Activated CD8-positive, alpha-beta T cell treated with anti-CD3 and anti-CD28 coated beads for 36 hours (primary cell): ENCODE measurements at places on chromosomes 7 and 10.

- DNase-seq, result no peak
Measured at GRCh38 chr7:38541440-38541839, 89.7 kb downstream of the AMPH start.

DNA sequence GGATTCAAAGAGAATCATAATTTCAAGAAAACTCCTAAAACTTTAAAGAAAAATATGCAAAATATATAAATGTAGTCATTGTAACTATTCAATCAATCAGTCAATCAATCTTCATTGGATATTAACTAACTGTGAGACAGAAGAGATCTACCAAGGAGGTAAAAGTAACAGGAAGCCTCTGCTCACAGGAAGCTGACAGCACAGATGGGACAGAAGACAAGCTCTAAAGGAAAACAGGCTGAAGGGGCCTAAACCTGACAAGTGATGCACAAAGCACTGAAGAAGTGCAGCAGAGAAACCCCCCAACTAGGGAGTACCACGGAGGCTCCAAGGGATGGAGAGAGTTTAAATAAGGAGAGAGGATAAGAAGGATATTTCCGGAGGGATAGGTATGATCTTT is 173.0 kb downstream of the SKAP2 start:
- no peak for DNase-seq

DNA sequence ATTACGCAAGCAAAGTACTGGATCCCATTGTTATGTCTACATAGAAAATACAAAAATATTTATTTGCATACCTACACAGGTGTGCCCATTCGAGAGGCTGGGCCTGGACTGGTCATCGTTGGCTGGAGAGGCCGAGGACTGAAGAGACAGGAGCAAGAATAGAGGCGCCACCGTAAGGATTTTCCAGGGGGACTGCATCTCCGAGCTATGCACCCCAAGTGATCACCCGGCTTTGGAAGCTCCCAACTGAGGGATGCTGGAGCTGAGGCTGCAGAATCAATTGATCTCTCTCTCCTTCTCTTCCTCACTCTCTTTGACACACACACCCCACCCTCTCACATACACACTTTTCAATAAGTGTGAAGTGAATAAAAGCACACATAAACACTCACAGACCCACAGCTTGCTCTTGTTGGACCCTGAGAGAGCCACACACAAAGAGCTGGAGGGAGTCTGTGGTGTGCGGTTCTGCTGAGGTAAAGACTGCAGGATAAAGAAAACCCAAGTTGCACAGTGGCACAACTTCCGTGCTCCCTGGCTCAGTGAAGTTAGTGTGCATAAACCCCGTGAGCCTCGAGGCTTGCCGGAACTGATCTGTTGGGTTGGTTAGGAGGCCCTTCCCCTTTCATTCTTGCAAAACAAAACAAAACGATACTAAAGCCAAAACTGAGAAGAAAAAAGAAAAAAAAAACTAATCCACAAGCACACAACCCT is at the start of gene AOAH:
Gene AOAH, minus strand, starts transcription at position 544 of the 714 bp plus-strand sequence. Its CDS starts 346 bp downstream, at position 198.
- DNase-seq, result peak; percentile 92

DNA sequence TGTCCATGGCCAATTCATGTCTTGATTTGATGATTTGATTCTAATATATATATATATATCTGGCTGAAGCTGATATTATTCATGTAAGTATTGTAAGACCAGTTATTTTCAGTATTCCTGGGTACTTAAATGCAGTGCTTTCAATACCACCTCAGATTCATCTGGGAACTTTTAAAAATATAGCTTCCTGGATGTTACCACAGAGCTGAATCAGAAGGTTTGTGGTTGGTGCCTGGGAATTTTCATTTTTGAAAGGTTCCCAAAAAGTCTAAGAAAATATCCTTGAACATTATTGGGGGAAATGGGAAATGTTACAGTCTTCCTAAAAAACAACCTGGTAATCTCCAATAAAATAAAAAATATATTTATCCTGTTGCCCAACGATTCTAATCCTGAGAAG is 10.7 kb upstream of the PPP3CB start:
- no peak for DNase-seq

DNA sequence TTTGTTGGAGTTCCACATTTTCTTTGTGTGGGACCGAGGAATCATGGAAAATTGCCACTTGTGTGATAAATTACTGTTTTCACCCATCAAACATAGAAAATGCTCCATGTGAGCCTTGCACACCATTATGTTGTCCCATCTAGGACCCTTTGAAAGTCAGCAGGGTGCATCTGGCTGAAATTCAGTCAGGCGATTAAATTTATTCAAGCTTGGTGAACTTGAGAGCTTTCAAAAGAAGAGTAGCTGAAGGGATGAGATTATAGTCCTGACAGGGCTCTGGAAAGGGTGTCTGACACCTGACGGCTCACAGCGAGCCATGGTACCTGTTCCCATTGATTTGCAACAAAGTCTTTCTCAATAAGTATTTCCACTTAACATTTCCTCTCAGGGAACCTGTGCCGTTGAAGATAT is 399.7 kb upstream of the ETV1 start:
- no peak for DNase-seq

GRCh38 chr10:58963101-58963534 is 213.3 kb upstream of the PHYHIPL start:
- DNase-seq, result peak; percentile 1

DNA sequence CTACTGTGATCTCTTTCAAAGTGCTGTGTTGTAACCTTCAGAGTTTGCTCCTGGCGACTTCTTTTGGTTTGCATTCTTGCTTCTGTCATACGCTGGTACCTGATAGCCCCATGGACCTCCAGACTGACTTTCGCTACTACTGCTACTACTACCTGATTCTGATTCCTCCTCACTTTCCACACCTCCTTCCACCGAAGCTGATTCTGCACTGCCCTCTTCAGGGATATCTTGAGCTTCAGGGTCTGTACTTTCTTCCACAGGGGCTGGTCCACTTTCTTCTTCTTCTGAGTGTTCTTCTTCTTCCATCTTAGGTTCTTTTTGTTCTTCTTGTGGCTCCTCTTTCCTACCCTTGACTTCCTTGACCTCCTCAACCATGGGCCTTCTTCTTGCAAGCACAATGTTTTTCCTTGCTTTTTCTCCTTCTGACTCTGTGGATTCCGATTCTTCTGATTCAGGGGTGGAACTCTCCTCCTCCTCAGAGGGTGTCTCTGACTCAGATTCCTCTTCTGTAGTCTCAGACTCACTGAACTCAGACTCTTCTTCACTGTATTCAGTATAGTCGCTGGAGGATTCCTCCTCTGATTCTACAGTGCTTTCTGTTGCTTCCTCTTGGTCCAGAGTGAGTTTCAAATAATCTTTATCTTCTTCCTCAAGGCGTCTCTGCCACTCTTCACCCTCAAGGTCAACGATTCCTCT is 992.2 kb downstream of the PCDH15 start:
- no peak for DNase-seq

- DNase-seq, result no peak
Measured at GRCh38 chr7:25885057-25885576, 266.9 kb upstream of the NFE2L3 start.

GRCh38 chr7:130982160-130982638 is 248.2 kb upstream of the KLF14 start:
- DNase-seq, result no peak

GRCh38 chr7:33973231-33974015 is 68.1 kb downstream of the BMPER start:
- no peak for DNase-seq

DNA sequence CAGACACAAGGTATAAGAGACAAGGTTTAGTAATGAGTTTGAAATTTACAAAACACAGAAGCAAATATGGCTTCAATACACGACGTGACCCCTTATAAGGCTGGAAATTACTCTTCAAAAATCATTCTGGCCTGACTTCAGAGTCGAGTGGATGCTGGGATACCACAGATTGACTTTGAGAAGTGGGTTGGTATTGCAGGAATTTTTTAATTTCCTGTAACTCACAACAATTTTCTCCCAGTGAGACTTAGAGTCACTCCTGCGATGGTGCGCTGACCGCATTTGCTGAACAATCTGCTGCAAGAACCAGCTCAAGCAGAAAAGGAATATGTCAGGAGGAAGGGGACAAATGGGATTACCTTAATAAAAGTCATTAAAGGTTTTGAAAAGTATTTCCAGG is 132.1 kb downstream of the EMX2 start:
- DNase-seq, result no peak

DNA sequence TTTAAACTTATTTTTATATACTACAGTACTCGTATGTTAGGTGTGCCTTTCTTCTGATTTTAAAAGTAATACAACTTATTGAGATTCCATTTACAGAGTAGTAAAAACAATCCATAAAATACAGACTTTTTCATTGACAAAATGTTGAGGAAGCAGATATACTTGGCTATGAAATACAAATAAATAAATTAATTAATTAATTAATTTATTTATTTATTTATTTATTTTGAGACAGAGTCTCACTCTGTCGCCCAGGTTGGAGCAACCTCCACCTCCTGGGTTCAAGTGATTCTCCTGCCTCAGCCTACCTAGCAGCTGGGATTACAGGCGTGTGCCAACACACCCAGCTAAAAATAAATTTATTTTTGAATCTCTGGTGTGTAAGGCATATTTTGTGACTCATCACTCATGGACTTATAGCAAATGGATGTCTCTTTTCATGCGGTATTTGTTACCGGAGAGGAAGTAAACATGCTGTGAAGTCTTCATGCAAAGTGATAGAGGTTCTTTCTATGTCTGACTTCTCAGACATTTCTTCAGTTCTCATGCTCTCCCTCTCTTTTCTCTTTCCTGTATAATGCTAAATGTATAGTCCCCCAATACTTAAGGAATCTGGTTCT is 20.2 kb upstream of the SRPK2 start:
- DNase-seq, result no peak

DNA sequence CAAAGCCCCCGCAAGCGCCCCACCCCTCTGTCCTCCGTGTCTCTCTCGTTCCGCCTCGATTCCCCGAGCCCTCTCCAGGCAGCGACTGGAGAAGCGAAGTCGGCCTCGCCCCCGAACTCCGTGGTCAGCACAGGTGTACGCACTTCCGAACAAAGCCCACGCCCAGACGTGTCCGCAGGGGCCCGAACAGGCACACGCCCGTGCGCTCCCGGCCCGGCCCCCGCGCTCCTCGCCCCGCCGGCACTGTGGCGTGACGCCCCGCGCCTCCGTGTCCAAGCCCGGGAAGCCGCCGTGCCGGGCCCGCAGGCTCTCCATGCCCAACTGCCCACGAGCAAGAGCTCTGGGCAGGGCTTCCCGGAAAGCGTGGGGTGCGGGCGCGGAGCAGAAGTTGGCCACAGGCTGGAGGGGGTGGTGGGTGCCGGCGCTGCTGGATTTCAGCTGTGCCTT is 662 bp downstream of the NRCAM start:
- peak; percentile 39 for DNase-seq

DNA sequence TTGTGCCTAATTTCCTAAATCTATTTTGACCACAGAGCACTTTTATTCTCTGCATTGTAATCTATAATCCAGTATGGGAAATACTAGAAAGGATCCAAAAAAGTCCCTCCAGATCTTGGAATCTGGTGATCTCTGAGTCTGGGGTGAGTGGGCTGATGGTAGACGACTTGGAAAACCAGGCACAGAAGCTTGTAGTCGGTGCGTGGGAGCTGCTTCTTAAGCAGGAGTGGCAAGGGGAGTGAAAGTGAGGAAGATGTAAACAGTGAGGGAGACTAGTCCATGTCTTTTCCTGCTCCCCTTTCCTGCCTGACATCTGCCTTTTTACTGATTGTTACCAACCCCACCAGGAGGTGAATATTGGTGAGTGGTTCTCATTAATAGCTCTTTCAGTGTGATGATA is 6.8 kb downstream of the AUTS2 start:
- DNase-seq, result no peak

- no peak for DNase-seq
Measured at GRCh38 chr10:61456095-61456789, 3.1 kb upstream of the TMEM26 start.

DNA sequence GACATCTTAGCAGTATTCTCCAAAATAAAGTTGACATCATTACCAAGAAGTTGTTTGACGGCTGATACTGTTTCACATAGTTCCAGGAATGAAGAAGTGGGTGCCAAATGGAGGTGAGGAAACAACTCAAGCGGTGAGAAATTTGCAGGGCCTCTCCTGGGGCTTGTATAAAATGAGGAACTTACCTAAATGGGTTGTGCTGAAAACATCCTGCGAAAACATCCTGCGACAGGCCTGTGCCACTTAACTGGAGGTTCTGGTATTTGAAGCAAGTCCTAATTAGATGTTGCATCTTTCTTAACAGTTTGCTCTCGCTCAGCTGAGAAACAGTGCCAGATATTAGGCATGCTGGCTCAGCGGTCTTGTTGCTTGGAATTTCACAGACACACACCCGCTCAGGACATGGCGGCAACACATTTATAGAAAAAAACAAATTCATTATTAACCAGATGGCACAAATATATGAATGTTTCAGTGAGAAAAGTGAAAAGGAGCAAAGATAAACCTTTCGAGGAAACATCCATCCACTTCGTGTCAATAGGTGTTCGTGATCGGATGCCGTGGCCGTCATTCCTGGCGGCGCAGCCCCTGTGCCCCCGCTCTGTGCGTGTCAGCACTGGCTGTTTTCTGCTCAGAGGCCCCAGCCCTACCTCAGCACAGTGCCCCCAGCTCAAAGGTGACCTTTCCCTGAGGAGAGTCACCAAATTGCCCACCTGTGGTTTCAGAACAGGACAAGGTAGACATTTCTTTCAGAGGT is 48.1 kb downstream of the CDC123 start:
- peak; percentile 11 for DNase-seq

DNA sequence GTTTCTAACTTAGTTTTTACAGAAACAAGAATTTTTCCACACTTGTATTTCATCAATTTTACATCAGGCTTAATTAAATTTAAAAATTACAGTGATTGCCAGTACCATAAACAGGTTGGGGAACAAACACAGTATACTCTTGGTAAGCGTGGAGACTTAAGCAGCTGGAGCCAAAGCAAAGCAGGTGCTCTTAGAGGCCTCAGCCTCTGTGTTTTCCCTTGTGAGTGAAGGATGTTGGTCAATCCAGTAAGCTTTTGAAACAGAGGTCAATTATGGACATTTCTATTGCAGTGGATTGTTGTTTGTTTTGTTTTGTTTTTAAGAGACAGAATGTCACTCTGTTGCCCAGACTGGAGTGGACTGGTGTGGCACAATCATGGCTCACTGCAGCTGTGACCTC is 100.6 kb upstream of the CELF2 start:
- no peak for DNase-seq

DNA sequence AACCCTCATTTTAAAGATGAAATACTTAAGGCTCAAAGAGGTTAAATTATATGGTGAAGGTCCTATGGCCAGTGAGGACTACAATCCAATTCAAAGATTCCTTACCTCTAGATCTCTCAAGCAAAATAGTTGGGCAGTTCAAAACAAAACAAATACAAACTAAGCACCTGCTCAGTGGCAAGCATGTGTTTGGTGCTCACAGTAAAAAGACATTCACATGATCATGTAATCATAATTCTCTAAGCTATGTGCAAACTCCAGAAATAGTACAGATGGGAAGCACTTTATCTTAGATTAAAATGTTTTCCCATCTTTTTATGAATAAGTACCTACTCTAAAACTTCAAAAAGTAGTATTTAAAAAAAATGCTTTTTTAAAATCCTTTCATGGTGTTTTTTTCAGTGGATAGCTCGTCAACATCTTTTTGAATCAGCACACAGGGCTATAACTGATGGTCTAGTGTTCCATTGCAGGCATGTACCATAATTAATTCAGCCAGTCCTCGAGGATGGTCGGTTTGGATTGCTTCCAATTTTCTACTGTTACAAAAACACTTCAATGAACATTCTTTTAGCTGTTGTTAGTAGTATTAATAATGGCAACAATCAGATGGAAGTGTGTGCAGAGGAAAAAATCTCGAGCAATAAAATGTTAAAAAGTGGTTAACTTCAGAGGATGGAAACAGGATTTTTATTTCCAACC is 58.4 kb downstream of the CHCHD3 start:
- no peak for DNase-seq
